ENCODE measurements at places on chromosomes 1 and 21. TPM values are rescaled to one million over a fixed set of nuclear protein-coding genes. Genes with fewer than 3 reads are reported as not detected.

DNA sequence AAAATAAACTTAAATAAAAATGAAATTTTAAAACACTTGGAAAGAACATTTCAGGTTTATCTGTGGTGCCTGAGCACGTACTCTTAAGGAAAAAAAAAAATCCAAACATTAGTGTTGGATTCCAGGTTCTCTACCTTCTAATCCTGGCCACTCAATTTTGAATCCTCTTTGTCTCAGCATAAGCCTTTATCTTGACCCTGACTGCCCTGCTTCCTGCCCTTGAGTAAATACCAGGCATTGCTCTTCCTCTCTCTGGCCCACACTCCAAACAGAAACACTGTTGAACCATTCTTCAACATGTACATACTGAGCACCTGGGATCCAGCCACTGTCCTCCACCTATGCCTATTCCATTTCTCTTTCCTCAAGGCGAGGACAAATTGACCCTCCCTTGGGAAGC is 11.4 kb upstream of the VANGL1 start:
- DNase-seq: no peak

S100A5 gene
- total RNA-seq: 6.3 TPM

- peak; percentile 40 for DNase-seq
Observed at GRCh38 chr1:183303901-183304300, 114.3 kb downstream of the NMNAT2 start.

SMCP gene
- not detected for total RNA-seq

DNA sequence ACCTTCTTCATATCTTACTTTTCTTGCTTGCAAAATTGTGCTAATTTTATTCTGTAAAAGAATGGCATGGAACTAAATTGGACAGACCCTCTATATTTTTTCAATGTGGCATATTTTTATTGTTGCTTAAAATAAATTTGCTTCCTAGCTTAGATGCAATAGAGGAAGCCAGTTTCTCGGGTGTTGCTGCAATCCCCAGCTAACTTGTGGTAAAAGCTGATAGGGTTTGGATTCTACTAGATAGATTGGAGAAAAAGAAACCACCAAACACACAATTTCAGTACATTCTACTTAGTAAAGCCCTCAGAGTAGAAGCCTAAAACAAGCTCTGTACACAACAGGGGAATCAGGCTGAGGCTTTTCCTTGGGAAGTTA is 49.5 kb upstream of the GCLM start:
- DNase-seq: no peak

DNA sequence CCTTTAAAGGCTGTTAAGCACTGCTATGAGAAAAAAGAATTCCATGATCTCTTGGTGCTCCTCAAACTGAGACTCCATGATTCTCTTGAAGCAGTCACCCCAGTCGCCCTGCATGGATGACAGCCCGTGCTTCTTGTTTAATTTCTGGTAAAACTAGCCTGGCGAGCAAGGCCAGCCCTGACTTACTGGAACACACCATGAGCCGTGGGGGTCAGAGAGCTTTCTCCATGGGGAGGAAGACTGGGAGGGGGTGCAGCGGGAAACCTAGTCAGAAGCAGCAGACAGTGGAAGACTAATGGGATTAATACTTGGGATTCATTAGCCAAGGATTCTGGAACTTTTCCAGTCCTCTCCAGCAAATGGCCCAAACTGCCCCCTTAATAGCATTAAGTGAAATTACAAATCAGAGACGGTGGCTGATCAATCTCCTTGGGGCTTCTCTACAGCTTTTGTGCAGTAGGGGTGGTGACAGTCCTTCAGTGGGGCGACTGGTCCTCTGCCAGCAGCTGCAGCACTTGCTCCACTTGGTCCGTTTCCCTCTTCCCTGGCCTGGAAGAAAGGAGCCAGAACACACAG is 57.2 kb upstream of the LRRN2 start:
- no peak for DNase-seq

CD84 gene
- not detected for total RNA-seq

GRCh38 chr1:234272656-234273312 is 100.5 kb upstream of the COA6 start:
- DNase-seq: no peak

DNA sequence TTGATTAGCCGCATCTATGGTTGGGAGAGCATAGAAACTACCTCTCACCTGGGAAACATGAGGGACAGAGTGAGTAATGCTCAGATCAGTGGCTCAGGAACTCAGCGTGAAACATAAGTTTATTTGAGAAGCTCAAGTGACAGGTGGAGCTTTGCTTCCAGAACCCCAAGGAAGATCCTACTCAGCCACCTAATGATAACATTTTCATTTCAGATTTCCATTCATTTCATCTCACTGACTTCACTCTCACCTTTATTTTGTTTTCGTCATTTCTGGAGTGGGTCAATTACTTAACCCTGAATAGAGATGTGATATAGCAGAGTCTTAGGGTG is 145.5 kb upstream of the DUSP10 start:
- DNase-seq: no peak

- peak; percentile 58 for DNase-seq
Observed at GRCh38 chr1:167689567-167689920, 32.2 kb upstream of the MPZL1 start.

DNA sequence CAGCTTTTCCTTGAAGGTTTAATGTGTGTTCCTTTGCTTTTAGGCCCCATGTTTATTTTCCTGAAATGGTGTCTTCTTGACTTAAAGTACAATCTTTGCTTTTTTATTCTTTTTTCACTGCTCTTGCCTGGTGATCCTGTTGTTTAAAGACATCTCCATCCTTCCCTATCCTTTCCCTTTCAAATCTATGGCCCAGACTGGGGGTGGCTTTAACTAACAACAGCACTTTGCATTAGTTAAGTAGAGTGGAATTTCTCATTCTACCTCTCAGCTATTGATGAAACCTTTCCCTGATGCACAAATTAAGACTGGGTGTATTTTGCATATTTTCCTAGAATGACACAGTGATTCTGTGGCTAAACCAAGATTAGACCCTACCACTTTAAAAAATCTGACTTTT is 84.3 kb downstream of the ROR1 start:
- no peak for DNase-seq

LAMC1 gene
- total RNA-seq: 71.5 TPM

VAMP4 gene
- total RNA-seq: 7.2 TPM

DNA sequence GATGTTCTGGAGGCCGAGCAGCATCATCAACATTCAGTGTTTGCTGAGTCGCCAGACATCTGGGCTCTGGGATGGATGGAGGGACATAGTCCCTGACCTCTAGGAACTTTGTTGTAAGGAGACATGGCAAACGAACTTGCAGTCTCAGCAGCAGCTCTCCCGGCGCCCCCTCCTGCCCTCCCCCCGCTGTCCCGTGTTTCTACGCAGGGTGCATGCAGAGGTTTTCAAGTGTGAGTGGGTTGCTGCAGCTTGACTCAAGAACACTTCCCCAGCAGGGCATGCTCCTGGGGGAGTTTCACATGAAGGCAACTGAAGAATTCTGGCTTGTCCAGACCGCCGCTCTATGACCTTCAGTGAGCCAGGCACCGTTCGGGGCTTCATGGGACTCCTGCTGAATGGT is 121.9 kb downstream of the CAMTA1 start:
- no peak for DNase-seq

SYTL1 gene
- 26.8 TPM for total RNA-seq

DNA sequence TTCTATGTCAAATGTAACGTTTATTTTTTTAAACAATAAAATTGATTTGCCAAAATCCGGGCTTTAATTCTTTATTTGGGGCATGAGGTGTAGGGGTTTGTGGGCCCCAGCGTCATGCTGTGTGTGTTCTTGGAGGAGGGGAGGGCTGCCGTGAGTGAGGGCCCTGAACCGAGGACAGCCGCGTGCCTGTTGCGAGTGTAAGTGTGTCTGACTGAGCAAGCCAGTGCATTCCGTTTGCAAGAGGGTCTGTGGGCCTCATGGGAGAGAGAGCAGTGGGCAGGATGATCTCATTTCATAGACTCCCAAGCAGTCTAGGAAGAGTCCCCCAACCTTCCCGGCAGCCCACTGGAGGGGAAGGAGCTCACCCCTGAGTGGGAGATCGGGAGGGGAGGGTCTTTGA is 21.4 kb upstream of the SPSB1 start:
- no peak for DNase-seq

DNA sequence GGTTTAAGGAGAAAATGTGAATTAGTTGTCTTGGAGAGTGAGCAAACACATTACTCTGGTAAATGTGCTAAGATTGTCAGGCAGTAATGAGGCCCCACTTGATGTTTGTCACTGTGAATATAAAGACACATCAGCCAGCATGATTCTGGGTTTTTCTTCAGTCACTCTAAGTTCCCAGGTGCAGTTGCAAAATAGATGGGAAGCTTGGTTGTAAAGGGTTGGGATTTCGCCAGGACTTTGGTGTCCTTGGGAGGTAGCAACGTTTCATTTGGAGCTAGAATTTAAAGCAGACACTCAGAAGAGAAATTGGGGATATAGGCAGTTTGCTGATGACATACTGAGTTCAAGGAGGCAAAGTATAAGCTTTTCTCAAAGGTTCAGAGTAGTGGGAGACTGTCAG is 154.3 kb downstream of the MAST2 start:
- no peak for DNase-seq

FLG2 gene
- total RNA-seq: not detected

GRCh38 chr1:42891465-42892138 is 45.2 kb downstream of the ZNF691 start:
- DNase-seq: no peak

OR14K1 gene
- not detected for total RNA-seq

GRCh38 chr1:41812051-41812450 is 106.7 kb downstream of the HIVEP3 start:
- DNase-seq: peak; percentile 85

RSPO1 gene
- not detected for total RNA-seq

DNA sequence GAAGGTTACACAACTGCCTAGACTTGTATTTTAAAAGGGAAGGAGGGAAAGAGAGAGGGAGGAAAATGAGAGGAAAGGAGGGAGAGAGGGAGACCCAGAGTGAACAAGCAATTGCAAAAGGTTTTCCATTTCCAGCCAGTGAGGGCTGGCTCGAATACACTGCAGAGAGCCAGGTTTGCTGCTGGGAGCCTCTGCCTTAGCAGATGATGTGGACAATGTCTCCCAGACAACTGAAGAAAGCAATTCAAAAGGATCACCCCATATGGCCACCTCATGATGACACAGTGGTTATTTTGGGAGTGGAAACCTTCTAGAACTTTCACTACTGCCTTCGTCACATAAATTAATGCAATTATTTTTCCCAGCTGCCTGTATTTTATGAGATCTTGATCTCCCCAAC is 86.4 kb downstream of the BCAR3 start:
- no peak for DNase-seq

CR1 gene
- total RNA-seq: not detected

DNA sequence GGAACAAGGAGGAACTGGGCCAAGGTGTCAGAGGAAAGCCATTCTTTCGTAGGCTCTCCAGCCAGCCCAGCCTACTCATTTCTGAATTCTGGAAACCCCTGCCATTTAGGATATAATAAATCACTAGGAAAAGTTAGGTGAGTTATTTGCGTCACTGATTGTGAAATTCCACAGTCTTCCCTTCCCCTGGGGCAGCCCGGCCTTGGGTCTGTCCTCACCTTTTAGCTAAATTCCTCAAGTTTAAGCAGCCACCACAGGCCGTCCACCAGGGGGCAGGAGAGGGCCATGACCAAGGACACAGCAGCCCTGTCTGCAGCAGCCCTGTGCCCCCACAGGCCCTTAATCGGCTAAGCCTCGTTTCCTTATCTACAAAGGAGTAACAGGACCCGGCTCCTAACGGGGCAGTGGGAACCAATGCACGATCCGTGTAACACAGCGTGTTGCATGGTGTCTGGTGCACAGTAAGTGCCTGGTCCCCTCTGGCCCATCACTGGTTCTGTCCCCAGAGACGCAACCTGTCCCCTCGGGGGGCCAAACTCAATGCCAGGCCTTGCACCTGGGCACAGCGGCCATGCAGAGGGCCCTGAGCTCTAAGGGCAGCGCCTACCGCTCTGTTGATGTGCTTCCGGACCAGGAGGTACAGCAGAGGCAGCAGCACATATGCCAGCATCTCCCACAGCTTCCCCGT is 18.1 kb downstream of the GPR157 start:
- DNase-seq: peak; percentile 91

- no peak for DNase-seq
Observed at GRCh38 chr1:41576620-41577019, 92.1 kb upstream of the EDN2 start.

DNA sequence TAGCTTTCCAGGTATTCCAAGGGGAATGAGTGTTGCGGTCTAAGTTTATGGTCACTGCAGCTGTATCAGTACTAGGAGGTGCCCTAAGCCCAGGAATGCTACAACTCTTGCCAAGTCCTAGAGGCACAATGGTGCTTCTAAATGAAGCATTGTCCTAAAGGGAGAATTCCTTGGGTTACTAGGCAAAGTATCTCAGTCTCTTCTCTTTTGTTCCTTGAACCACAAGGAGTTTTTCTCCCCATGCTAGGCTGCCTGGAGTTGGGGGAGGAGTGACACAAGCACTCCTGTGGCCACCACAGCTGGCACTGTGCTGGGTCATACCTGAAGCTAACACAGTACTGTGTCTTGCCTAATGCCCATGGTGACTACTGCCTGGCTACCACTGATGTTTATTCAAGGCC is 50.7 kb downstream of the KMO start:
- DNase-seq: peak; percentile 63

LDLRAD1 gene
- not detected for total RNA-seq

- DNase-seq: no peak
Observed at GRCh38 chr1:112722601-112723510, 7.7 kb upstream of the PPM1J start.

TP73 gene
- 2.6 TPM for total RNA-seq

- peak; percentile 31 for DNase-seq
Observed at GRCh38 chr21:34029743-34030528, 43.4 kb upstream of the MRPS6 start.

- no peak for DNase-seq
Observed at GRCh38 chr1:99647490-99647889, 1.6 kb downstream of the PALMD start.

- DNase-seq: no peak
Observed at GRCh38 chr21:37461479-37461878, 94.9 kb downstream of the DYRK1A start.

AK5 gene
- 3.4 TPM for total RNA-seq

SLAMF7 gene
- 0.46 TPM for total RNA-seq

DNA sequence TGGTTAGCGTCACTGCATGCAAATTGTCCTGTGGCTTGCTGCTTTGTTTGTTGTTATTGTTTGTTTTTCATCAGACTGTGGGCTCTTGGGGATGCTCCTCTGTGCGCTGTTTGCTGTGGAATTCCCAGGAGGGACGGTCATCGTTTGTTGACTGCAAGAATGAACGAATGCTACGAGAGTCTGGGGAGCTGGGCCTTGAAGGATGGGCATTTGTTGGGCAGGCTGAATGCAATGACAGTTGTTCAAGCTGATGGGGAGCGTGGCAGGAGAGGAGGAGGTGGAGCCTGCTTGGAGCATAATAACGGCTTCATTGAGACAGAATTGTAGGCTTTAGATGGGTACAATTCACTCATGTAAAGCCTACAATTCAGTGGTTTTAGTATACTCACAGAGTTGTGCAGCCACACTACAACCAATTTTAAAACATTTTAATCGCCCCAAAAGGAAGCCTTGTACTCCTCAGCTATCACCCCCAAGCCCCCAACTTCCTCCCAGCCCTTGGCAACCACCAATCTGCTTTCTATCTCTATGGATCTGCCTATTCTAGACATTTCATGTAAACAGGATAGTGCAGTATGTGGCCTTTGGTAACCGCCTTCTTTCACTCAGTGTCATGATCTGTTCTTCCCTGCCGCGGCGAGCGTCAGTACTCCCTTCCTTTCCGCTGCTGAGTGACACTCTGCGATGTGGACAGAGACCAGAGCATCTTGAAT is 190.2 kb downstream of the CAMTA1 start:
- DNase-seq: no peak

AMPD1 gene
- not detected for total RNA-seq

- DNase-seq: no peak
Observed at GRCh38 chr1:186819563-186819962, 9.2 kb upstream of the PLA2G4A start.
